Prostate gland (tissue), 2 donors: ENCODE measurements at places on chromosomes 3 and 15.

GRCh38 chr15:68232449-68232848 lies 2.9 kb upstream of the CLN6 start:
- H3K36me3 ChIP-seq: no peaks in the 10 kb centered on the region
- no peaks in the 10 kb centered on the region for H3K4me1 ChIP-seq
- peak; percentile 1 for DNase-seq
- no peak overlapping the region for H3K4me3 ChIP-seq
- no peak overlapping the region for H3K27ac ChIP-seq

- no peak overlapping the region for H3K27ac ChIP-seq
- no peaks in the 10 kb centered on the region for H3K36me3 ChIP-seq
- peak; percentile 54 for DNase-seq
- no peaks in the 10 kb centered on the region for H3K27me3 ChIP-seq
- H3K4me1 ChIP-seq: no peaks in the 10 kb centered on the region
- no peak overlapping the region for H3K4me3 ChIP-seq
Observed at GRCh38 chr15:33292717-33293307, 18.0 kb upstream of the RYR3 start.

- no peak overlapping the region for H3K4me3 ChIP-seq
- no peaks in the 10 kb centered on the region for H3K4me1 ChIP-seq
- no peaks in the 10 kb centered on the region for H3K36me3 ChIP-seq
- no peaks in the 10 kb centered on the region for H3K27me3 ChIP-seq
Observed at GRCh38 chr15:69475769-69476358, 23.2 kb downstream of the RPLP1 start.

GRCh38 chr3:39962581-39962980 lies 153.2 kb downstream of the MYRIP start:
- H3K4me3 ChIP-seq: no peak overlapping the region
- H3K4me1 ChIP-seq: no peaks in the 10 kb centered on the region
- no peaks in the 10 kb centered on the region for H3K36me3 ChIP-seq
- H3K27me3 ChIP-seq: no peaks in the 10 kb centered on the region
- no peak overlapping the region for H3K27ac ChIP-seq
